ENCODE measurements at places on chromosomes 3 and 15.
A peak's percentile ranks its signal among the peaks of the same experiment; 100 is the strongest.

DNA sequence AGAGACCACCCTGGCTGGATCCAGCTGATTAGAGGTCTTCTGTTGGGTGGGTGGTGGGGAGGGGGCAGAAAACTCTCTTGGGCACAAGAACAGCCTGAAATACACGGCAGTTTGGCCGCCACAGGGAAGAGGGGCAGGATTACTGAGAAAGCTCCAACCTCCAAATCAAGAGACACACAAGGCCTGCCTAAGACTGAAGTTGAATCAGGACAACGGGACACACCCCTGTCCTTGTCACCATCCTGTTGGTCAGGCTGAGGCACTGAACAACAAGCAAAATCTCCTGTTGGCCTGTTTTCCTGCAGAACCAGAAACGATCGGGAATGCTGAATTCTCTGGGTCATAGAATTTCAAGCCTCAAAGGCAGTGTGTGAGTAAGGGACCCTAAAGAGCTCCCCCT lies 247.8 kb downstream of the FAM43A start:
- H3K36me3 ChIP-seq, result no peaks in the 10 kb centered on the region
- no peak overlapping the region for H3K27ac ChIP-seq
- no peak for DNase-seq
- H3K4me3 ChIP-seq, result no peak overlapping the region

GRCh38 chr3:42718338-42718737 lies 15.7 kb upstream of the HHATL start:
- no peak overlapping the region for H3K4me3 ChIP-seq
- peak; percentile 4 for DNase-seq
- H3K27me3 ChIP-seq, result no peaks in the 10 kb centered on the region
- H3K4me1 ChIP-seq, result no peaks in the 10 kb centered on the region
- H3K27ac ChIP-seq, result no peak overlapping the region
- no peaks in the 10 kb centered on the region for H3K36me3 ChIP-seq

- H3K27me3 ChIP-seq, result no peaks in the 10 kb centered on the region
- peaks cover 5% of the 10 kb centered on the region for H3K4me1 ChIP-seq
- no peaks in the 10 kb centered on the region for H3K36me3 ChIP-seq
- no peak overlapping the region for H3K27ac ChIP-seq
- DNase-seq, result peak; percentile 45
These were observed 265.4 kb upstream of the ARHGEF26 start for GRCh38 chr3:153855772-153856171.

GRCh38 chr3:42027571-42027970 lies 63.6 kb upstream of the TRAK1 start:
- no peak overlapping the region for H3K27ac ChIP-seq
- H3K4me3 ChIP-seq, result no peak overlapping the region
- H3K4me1 ChIP-seq, result peaks cover 16% of the 10 kb centered on the region
- H3K27me3 ChIP-seq, result no peaks in the 10 kb centered on the region

DNA sequence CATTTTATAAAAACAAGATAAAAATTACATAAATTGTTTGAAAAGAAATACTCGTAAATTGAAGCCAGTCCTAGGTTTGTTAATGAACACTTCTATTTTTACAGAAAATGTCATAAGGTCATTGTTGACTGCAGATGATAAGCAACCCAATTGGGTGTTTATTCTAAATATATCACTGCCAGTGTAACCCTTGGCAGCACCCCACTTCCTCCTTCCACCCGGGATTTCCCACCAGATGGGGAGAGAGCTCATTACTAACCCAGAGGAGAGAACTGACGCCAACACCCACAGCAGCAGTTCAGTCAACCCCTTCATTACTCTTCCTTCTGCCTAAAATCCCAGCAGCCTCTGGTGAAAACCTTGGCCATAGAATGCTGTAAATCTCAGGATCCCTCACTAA lies 307.6 kb downstream of the GAP43 start:
- H3K36me3 ChIP-seq, result no peaks in the 10 kb centered on the region
- no peak for DNase-seq
- H3K27ac ChIP-seq, result no peak overlapping the region
- H3K27me3 ChIP-seq, result no peaks in the 10 kb centered on the region

DNA sequence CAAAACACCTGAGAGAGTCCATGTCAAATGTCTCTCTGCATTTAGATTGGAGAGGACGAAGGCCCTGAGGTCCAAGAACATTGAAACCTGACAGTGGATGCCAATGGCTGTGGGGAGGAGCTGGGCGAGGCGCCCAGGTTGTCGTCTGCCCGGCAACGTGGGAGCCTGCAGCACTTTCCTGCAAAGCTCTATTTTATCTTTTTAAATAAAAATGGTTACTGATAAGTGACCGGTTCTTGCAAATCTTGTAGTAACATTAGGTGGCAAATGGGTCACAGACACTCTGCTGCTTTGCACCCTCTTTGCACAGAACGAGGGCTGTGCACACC lies 19.5 kb upstream of the FANCD2 start:
- peaks cover 21% of the 10 kb centered on the region for H3K36me3 ChIP-seq
- H3K27me3 ChIP-seq, result no peaks in the 10 kb centered on the region
- no peak overlapping the region for H3K4me3 ChIP-seq
- DNase-seq, result no peak

DNA sequence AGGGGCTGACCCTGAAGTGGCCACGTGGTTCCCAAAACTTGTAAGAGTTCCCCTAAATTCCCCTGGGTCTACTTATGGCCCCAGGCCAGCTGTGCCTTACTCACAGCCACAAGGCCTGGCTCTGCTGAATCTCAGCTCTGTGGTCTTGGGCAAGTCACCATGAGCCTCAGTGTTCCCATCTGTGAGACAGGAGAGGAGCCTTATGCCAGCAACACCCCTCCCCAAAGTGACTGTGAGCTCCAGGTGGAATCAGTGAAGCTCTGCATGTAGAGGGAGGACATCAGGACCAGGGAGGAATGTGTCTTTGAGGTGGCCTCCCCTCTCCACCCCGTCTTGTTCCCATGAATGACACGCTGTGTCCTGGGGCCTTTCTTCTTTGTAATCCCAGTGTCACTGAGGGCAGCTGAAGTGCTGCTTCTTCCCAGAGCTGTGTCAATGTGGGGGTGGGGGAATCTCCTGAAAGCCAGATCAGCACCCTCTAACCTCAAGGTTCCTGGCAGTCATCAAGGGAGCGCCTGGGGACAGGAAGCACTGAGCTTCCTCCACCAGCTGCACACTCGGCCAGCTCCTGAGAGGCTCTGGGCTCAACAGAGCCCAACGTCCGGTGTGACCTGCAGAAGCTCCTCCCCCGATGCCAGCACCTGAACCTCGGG lies 258.9 kb downstream of the UACA start:
- no peaks in the 10 kb centered on the region for H3K27me3 ChIP-seq
- H3K27ac ChIP-seq, result no peak overlapping the region
- no peak for DNase-seq
- H3K36me3 ChIP-seq, result no peaks in the 10 kb centered on the region
- H3K4me3 ChIP-seq, result no peak overlapping the region

- H3K4me3 ChIP-seq, result no peak overlapping the region
- 0 out of 2 replicates have a peak, but pooled peaks cover 2% of the 10 kb centered on the region for H3K4me1 ChIP-seq
- H3K27ac ChIP-seq, result no peak overlapping the region
- no peaks in the 10 kb centered on the region for H3K27me3 ChIP-seq
- H3K36me3 ChIP-seq, result peaks cover 5% of the 10 kb centered on the region
These were observed 1.8 kb upstream of the USP19 start for GRCh38 chr3:49122451-49122850.

DNA sequence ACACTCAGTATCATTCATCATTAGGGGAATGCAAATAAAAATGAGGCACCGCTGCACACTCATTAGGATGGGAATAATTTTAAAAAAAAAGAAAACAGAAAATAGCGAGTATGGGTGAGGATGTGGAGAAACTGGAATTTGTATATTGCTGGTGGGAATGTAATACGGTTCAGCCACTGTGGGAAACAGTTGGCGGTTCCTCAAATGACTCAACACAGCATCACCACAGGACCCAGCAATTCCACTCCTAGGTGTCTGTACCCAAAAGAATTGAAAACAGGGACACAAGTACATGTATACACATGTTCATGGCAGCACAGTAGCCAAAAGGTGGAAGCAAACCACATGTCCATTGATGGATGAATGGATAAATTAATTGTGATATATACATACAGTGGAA lies 35.2 kb upstream of the RFTN1 start:
- H3K4me3 ChIP-seq, result no peak overlapping the region
- no peaks in the 10 kb centered on the region for H3K36me3 ChIP-seq
- no peak for DNase-seq
- H3K27ac ChIP-seq, result no peak overlapping the region
- H3K27me3 ChIP-seq, result no peaks in the 10 kb centered on the region

- H3K4me3 ChIP-seq, result no peak overlapping the region
- no peaks in the 10 kb centered on the region for H3K27me3 ChIP-seq
- H3K4me1 ChIP-seq, result peaks cover 25% of the 10 kb centered on the region
- no peak overlapping the region for H3K27ac ChIP-seq
- DNase-seq, result no peak
- no peaks in the 10 kb centered on the region for H3K36me3 ChIP-seq
These were observed 41.0 kb upstream of the TRAK1 start for GRCh38 chr3:42050126-42050525.

GRCh38 chr3:15800327-15800726 lies 2.5 kb upstream of the ANKRD28 start:
- H3K27ac ChIP-seq, result no peak overlapping the region
- H3K4me1 ChIP-seq, result no peaks in the 10 kb centered on the region
- no peaks in the 10 kb centered on the region for H3K36me3 ChIP-seq
- DNase-seq, result no peak

GRCh38 chr15:79674124-79674465 lies 222.7 kb downstream of the MTHFS start:
- H3K36me3 ChIP-seq, result peaks cover 3% of the 10 kb centered on the region
- DNase-seq, result no peak
- H3K4me3 ChIP-seq, result no peak overlapping the region
- peaks cover 5% of the 10 kb centered on the region for H3K4me1 ChIP-seq

DNA sequence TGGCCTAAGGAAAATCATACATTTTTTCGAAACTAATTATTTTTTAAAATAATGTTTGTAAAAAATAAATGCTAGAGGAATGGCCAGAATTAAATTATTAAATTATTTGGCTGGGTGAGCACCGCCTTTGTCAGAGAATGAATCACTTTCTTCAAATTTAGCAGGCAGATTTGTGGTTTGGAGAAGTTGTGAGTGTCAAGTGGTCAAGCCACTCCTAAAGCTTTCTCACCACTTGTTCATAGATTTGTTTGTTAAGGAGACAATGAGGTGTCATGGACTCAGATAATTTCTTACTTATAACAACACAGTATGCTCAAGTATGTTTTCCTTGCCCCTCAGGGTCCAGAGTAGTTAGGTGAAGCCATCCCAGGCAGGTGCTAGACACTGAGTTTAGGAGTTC lies 196.2 kb downstream of the TUSC7 start:
- no peak for DNase-seq
- H3K27me3 ChIP-seq, result no peaks in the 10 kb centered on the region
- H3K4me3 ChIP-seq, result no peak overlapping the region
- H3K27ac ChIP-seq, result no peak overlapping the region

GRCh38 chr3:186100398-186100797 lies 8.5 kb downstream of the ETV5 start:
- peaks cover 6% of the 10 kb centered on the region for H3K4me1 ChIP-seq
- H3K4me3 ChIP-seq, result no peak overlapping the region
- no peaks in the 10 kb centered on the region for H3K36me3 ChIP-seq
- H3K27ac ChIP-seq, result no peak overlapping the region

DNA sequence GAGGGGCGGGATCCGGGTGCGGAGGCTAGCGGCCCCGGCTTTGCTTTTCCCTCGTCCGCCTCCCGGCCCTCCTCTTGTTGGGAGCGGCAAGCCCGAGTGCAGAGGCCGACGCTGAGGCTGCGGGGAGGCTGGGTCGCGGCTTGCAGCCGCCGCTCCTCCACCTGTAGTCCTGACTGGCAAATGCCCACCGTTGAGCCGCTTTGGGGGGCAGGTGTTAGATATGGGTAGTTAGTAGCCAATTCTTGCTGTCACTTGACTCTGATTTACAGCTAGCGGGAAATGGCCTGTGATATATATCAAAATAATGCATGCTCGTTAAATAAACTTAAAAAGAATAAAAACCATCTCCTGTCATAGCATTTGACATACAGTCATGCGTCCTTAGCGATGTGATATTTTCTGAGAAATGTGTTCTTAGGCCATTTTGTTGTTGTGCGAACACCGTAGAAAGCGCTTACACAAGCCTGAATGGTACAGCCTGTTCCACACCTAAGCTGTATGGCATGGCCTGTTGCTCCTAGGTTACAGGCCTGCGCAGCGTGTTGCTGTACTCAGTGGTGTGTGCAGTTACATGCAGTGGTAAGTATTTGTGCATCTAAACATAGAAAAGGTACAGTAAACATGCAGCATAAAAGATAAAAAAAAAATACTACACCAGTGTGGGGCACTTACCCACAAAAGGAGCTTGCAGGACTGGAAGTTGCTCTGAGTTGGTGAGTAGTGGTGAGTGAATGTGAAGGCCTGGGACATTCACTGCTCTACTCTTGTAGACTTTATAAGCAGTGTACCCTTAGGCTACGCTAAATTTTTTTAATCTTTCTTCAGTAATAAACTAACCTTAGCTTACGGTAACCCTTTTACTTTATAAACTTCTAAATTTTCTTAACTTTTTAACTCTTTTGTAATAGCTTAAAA lies 873 bp downstream of the CAPN7 start:
- H3K4me1 ChIP-seq, result no peaks in the 10 kb centered on the region
- DNase-seq, result peak; percentile 68
- H3K4me3 ChIP-seq, result peak overlapping the region; percentile 88

DNA sequence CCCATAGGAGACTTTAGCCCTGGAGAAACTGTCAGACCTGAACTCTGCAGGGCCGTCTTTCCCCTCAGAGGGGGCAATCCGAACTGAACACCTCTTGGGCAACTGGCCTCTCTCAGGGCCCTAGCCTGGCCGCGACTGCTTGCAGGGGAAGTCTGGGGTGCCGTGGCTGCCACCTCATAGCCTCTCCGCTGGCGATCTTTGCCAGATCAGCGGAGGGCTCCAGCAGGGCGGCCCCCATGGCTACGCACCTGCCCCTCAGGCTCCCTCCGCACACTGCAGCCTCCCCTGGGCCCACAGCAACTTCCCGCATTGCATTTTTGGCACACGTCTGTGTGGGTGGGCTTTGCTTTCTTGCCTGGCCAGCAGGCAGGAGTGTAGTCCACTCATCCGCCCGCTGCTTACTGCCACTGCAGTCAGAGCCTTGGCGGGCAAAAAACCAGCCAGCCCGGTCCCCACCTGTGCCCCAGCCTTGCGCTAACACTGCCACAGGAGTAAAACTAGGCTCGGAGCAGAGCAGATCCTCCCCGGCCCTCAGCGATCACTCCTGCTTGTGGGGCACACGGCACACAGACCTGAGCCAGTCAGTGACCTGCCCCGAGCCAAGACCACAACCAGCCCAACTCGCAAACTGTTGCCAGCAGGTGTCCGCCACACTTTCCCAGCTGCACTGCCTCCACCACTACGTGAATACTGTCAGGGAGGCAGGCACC lies 266.8 kb upstream of the CBLB start:
- H3K36me3 ChIP-seq, result no peaks in the 10 kb centered on the region
- no peak for DNase-seq
- H3K27ac ChIP-seq, result no peak overlapping the region
- no peak overlapping the region for H3K4me3 ChIP-seq
- H3K27me3 ChIP-seq, result no peaks in the 10 kb centered on the region
- H3K4me1 ChIP-seq, result no peaks in the 10 kb centered on the region
